ENCODE measurements at places on chromosomes 1 and 21. TPM values are rescaled to one million over a fixed set of nuclear protein-coding genes. Genes with fewer than 3 reads are reported as not detected.

DNA sequence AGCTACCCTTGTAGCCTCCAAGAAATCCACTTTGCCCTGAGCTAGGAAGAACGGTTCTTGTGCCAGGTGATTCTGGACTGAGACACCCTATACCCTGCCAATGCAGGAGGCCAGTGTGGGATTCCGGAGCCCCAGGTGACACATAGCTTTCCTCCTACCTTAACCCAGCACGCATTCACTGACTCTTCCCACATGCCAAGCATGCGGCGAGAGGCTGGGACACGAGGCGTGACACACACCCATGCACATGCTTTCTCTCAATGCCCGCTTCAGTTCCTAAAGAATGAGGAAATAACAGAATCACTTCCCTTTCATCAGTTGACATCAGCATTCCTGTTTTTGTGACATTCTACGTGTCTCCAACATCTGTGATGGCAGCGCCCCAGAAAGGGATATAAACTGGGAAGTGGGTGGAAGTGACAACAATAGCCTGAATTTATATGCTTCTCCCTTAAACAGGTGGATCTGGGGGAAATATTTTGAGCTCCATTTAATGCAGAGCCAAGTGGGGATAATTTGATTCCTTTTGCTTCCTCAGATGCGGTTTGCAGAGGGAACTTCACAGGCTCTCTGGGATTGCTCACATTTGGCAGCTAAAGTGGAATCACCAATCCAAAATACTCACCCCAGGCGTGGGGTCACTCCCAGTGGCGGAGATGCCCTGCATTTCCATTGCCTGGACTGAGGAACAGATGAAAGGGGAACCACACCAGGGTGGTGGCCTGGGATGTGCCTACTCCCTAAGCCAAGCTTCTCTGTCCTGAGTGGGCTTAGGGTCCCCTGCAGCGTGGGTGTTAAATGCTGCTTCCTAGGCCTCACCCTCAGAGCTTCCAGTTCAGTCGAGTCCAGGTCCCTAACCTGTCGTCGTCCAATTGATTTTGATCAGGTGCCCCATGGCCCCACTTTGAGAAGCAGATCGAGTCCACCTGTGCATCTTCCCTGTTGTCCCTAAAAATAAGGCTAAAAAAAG, 445.1 kb downstream of the SIPA1L2 start:
- H3K27ac ChIP-seq = no peak overlapping the region
- DNase-seq = no peak
- no peaks in the 10 kb centered on the region for H3K4me1 ChIP-seq
- no peak overlapping the region for H3K4me3 ChIP-seq
- no peaks in the 10 kb centered on the region for H3K36me3 ChIP-seq
- no peaks in the 10 kb centered on the region for H3K27me3 ChIP-seq

The S100A5 gene
- polyA plus RNA-seq = 1.9 TPM

The AZIN2 gene
- polyA plus RNA-seq = 7.5 TPM

The C2CD4D gene
- polyA plus RNA-seq = 0.43 TPM

DNA sequence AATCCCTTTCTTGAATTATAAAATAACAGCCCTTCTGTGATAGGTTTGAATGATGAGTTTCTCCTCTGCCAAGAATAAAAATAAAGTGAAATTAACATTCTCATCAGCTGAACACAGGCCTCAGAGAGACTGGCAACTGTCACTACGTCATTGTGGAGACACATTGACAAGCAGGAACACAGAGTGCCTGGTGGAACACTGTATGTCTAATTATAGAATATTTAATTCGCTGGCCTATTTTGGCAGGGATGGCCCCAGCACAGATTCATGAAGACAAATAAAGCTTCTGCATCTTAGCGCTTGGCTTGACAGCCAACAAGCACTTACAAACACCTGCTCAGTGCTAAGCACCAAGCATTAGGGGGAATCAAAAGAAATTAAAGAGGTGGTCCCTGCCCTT, 52.0 kb upstream of the SMYD2 start:
- H3K27ac ChIP-seq = no peak overlapping the region
- no peak overlapping the region for H3K4me3 ChIP-seq
- no peak for DNase-seq

DNA sequence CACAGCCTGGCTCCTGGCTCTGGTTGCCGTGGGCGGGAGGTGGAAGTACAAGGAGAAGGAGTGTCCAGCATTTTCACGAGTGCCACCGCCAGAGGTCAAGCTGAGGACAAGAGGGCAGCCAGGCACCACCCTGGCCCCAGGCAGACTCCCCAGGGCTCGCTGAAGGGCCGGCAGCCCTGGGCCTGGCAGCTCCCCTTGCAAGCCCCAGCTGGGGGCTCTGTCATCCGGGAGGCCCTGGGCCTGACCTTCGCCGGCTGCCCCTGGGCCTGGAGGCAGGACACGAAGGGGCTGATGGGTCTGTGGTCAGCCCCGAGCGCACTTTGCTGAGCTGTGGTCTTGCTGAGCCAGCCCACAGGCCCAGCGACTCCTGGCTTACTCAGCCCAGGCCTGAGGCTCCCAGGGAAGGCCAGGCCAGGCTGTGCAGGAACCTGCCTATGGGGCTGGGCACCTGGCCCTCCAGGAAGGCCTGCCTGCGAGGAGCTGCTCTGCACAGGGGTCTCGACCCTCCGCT, 74.8 kb downstream of the MORN1 start:
- H3K4me1 ChIP-seq = peaks cover 29% of the 10 kb centered on the region
- H3K36me3 ChIP-seq = no peaks in the 10 kb centered on the region
- DNase-seq = no peak

DNA sequence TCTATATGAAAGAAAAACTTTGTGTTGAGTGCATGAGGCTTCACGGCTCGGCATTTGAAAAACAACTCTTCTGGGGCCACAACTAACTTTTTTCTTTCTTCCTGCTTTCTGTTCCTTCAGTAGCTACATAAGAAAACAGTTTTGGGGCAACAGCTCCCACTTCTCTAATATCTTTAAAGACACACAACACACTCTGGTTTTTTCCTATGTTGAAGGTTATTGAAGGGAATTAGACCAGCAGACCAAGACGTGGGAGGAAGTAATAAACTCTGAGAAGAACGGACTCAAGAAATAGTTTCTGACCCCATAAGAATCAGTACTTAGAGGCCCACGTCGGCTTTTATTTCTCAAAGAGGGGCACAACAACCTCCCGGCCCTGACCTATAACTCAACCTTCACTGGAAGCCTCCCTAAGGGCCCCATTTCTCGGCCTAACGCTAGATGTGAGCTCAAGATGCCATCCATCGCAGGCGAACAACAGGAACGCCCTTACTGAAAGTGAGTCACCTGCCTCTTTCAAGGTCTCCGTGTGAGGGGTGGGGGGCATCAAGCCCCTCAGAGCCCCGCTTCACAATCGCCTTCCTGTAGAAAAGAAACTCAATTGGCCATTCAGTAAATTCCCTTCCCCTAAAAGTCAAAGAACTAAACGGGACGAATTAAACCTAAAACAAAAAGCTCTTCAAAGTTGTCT, 844 bp downstream of the ZMYM6 start:
- no peaks in the 10 kb centered on the region for H3K27me3 ChIP-seq
- H3K4me3 ChIP-seq = peak overlapping the region; percentile 98

DNA sequence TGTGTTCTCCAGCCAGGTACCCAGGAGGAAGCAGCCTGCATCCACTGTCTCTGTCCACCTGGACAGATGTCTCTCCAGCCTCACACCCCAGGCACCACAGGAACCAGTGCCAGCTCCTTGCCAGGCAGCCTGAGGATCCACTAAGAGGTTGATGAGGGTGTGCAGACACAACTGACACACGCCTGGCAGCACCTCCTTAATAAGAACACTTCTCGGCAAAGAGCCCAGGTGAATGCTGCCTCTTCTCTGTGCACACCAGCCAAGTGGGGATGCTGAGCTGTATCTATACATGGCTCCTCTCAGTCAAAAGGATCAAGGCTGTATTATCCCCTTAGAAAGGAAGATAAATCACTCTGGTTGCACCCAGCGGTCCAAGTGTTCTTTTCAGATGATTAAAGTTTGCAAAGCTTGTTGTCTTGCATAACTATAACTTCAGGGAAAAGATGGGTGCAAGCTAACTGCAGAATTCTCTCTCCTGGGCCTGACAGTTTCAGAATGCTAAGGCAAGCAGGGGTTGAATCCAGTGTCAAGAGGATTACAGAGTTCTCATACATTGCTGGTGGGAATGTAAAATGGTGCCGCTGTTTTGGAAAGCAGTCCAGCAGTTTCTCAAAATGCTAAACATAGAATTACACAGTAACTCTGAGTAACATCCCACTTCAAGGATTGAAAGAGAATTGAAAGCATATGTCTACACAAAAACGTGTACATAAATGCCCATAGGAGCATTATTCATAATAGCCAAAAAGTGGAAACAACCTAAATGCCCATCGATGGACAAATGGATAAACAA, 3.7 kb upstream of the CAPN8 start:
- H3K27me3 ChIP-seq = no peaks in the 10 kb centered on the region
- no peaks in the 10 kb centered on the region for H3K36me3 ChIP-seq
- H3K4me3 ChIP-seq = no peak overlapping the region
- no peak overlapping the region for H3K27ac ChIP-seq
- no peaks in the 10 kb centered on the region for H3K4me1 ChIP-seq

The LCE2A gene
- polyA plus RNA-seq = not detected

The PLA2G2A gene
- 0.52 TPM for polyA plus RNA-seq

The THEM5 gene
- not detected for polyA plus RNA-seq

DNA sequence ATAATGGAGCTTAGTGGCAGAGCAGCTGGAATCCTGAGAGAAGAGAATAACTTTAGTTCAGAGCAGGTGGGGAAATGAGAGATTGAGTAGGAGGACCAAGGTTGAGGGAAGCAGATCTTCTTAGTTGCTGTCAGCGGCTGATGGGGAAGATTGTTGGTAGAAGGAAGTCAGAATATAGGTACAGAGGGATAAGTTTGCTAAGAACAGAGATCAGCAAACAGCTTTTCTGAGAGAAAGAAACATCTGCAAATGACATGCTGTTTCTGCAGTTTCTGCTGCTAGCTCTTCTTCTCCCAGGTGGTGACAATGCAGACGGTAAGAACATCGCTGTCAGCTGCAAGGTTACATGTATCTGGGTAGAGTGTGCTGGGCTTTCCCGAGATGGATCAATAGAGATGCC, at the start of gene CD1C:
Gene CD1C (plus strand): TSS at position 113 of the 400 bp plus-strand sequence. CDS start 142 bp downstream, at position 255.
- no peaks in the 10 kb centered on the region for H3K36me3 ChIP-seq
- no peak within 1 kb of the TSS for H3K4me3 ChIP-seq
- no peak within 1 kb of the TSS for H3K27ac ChIP-seq
- DNase-seq = no peak

DNA sequence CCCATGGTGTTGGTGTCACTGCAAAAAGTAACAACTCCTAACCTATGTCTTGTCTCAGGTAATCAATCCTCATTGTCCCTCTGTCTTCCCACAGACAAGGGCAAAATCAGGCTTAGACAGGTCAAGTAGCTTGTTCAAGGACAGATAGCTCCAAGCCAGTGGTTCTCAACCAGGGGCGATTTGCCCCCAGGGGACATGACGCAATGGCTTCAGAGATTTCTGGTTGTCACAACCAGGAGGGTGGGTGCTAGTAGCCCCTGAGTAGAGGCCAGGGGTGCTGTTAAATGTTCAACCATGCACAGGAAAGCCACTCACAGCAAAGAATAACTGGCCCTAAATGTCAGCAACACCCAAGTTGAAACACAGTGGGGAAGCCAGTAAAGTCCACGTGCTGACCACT, 178.9 kb downstream of the RUNX1 start:
- H3K4me1 ChIP-seq = no peaks in the 10 kb centered on the region
- H3K27me3 ChIP-seq = no peaks in the 10 kb centered on the region
- no peak overlapping the region for H3K4me3 ChIP-seq
- no peak for DNase-seq

DNA sequence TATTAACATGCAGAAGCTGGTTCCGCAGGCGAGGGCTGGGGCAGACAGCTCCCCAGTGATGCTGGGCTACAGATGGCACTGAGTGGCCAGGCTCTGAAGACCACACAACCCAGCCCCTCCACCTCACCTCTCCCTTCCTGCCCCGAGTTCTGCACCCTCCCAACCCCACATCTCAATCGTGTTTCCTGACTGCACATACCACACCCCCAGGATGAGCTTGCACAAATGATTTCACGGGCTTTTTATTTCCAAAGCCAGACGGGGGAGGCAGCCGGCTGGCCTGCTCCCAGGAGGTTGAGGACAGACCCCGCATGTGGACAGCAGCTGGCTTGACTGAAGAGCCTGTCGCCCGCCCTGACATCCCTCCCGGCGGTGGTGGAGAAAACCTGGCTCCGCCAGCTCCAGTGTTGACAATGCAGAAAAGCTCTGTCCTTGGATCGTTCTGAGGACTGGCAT, 21.4 kb upstream of the ALDH4A1 start:
- no peaks in the 10 kb centered on the region for H3K27me3 ChIP-seq
- H3K27ac ChIP-seq = peak overlapping the region; percentile 43
- no peaks in the 10 kb centered on the region for H3K36me3 ChIP-seq
- peaks cover 47% of the 10 kb centered on the region for H3K4me1 ChIP-seq
- DNase-seq = no peak

The KCNK1 gene
- 10.0 TPM for polyA plus RNA-seq

The DNASE2B gene
- polyA plus RNA-seq = not detected

The OR2L8 gene
- not detected for polyA plus RNA-seq

GRCh38 chr1:125065092-125065820, 3880.5 kb downstream of the SRGAP2C start:
- DNase-seq = no peak
- no peaks in the 10 kb centered on the region for H3K4me1 ChIP-seq
- no peaks in the 10 kb centered on the region for H3K27me3 ChIP-seq
- H3K4me3 ChIP-seq = no peak overlapping the region

- peaks cover 19% of the 10 kb centered on the region for H3K36me3 ChIP-seq
- H3K27ac ChIP-seq = no peak overlapping the region
- no peak for DNase-seq
- no peaks in the 10 kb centered on the region for H3K4me1 ChIP-seq
Observed at GRCh38 chr1:150352866-150353265, 11.1 kb upstream of the RPRD2 start.

DNA sequence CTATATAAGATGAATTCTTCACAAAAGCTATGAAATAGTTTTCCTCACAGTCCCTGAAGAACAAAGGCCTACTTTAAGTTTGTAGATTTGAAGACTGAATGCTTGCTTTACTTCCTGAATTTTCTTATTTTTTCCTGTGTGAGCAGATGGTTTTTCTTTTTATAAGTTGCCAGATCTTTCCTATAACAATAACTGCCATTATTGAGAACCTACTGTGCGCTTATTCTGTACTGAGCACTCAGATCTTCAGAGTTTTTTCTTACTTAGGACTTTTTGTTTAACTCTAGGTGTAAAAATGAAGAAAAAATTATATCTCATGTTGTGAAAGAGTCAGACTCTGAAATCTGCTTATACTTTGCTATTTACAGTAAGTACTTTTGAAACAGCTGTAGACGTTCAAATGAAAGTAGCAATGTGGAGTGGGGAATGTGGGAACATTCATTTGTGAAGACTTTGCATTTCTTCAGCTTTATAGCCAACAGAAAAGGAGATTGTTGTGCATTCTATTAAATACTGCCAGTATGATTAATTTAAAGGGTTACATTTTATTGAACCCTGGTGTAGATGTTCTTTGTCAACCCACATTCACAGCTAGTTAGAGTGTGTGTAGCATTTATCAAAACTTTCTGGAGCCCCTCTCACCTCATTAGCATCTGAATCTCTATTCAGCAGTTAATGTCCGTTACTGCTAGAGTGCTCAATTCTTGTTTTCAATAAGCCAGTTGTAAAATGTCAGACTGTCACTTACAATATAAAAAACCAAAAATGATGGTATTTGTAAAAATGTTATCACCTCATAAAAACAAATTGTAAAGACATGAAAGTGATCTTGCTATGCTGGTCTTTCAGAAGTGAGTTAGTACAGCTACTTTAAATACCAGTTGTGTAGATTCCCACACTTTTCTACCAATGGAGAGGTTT, 29.0 kb downstream of the NFIA start:
- no peak for DNase-seq
- H3K4me3 ChIP-seq = no peak overlapping the region
- H3K4me1 ChIP-seq = peaks cover 2% of the 10 kb centered on the region
- H3K27ac ChIP-seq = no peak overlapping the region

All from kidney (tissue), 22 donors.